ENCODE measurements at places on chromosomes 2 and 18. TPM values are rescaled to one million over a fixed set of nuclear protein-coding genes. Genes with fewer than 3 reads are reported as not detected.

FAM228B gene
- 19.5 TPM for total RNA-seq

ALLC gene
- not detected for total RNA-seq

TM4SF20 gene
- total RNA-seq: not detected

AMER3 gene
- total RNA-seq: not detected

SLC11A1 gene
- total RNA-seq: 0.09 TPM

KLHL41 gene
- total RNA-seq: 0.35 TPM

NT5C1B gene
- total RNA-seq: not detected

MARCO gene
- 2.4 TPM for total RNA-seq

QPCT gene
- total RNA-seq: not detected

SERPINB5 gene
- total RNA-seq: 330 TPM

PDE1A gene
- 0.15 TPM for total RNA-seq

PPP1R7 gene
- total RNA-seq: 38.9 TPM
